NT2/D1 (cell line): ENCODE measurements at places on chromosomes 3 and 15.

DNA sequence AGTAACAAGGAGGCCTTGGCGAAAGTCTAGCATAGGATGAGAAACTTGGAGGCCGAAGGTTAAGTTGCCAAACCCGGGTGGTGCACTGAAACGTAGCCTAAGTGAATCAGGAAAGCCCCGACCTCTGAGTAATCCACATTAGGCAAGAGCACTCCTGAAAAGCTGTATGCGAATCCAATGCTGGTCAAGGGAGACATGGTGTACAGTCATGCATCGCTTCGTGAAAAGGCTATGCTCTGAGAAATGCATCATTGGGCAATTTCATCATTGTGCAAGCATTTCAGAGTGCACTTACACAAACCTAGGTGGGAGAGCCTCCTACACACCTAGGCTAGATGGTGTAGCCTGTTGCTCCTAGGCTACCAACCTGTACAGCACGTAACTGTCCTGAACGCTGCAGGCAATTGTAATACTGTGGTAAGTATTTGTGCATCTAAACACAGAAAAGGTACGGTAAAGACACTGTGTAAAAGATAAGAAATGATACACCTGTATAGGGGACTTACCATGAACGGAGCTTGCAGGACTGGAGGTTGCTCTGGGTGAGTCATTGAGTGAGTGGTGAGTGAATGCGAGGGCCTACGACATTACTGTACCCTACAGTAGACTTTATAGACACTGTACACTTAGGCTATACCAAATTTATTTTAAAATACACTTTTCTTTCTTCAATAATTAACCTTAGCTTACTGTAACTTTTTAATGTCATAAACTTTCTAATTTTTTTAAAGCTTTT is 222.5 kb downstream of the SHQ1 start:
- DNase-seq, result no peak

DNA sequence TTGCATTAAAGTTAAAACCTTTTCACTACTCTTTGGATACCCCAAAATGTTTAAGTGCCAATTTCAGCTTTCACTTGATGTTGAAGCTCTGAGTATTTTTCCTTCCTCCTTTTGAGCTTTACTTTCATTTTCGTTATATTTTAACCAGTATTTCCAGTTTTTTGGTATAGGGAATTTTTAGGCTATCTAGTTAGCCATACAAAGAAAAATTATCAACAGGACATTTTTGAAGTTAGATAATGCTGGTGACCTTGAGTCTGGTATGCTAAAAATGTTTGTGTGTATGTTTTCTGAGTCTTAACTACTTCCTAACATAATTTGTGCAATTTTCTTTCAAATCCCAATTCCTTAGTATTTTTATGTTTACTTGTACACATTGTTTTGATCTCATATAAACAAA is 284.8 kb downstream of the OTOL1 start:
- no peak for DNase-seq

DNA sequence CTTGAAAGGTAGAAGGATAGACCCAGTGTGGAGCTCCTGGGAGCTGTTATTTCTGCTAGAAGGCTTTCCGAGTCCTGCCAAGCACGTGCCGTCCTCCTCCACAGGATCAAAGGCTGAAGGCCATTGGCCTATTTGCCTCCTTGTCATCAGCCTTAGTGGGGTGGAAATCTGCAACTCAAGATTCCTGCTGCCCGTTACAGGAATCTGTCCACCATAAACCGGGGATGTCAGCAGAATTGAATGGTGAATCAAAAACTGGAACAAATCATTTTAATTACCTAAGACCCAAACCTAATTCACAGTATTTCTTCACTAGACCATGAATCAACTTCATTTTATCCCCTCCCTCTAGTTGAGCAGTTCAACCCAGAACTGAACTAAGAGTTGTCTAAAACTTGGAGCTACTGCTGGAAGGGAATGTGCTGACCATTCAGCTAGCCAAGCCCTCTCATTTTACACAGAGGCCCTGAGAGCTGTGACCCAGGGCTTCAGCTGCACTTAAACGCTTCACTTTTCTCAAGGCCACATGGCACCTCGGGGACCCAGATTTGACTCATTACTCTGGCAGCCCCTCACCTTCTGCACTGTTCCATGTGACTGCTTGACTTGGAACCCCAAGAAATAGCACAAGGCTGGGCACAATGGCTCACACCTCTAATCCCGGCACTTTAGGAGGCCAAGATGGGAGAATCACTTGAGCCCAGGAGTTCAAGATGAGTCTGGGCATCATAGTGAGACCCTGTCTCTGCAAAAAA is 36.8 kb upstream of the KIF23 start:
- DNase-seq, result no peak

DNA sequence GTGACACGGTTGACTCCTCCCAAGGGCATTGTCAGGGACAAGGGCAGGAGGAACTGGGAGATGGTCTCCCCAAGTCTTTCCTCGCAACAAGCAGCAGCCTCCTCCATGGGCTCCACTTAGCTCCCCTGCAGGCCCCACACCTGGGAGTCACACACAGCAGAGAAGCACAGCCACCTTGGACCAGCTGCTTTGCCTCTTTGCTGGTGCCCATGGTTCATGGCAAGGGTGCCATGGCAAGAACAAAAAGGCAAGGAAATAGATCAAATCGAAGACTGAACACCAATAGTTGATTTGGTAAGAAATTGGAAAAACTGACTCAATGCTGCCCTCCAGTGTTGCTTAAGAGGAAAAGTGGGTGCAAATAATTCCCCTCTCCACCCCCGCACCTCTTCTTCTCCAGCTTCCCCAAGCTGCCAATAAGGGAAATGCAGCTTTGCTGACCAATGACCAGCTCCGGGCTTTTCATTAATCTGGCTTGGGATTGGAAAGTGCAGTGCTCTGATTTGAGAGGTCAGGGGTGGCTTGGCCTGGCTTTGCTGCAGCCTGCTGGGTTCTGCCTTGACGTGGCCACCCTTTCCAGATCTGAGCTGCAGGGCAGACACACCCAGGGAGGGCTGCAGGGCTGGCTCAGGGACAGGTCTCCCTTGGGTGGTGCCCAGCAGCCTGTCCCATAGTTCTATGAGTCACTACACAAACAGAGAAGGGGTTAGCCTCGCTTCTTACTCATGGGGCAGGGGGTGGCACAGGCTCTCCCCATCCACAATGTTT is 162.0 kb downstream of the KLF13 start:
- DNase-seq, result peak; percentile 59

DNA sequence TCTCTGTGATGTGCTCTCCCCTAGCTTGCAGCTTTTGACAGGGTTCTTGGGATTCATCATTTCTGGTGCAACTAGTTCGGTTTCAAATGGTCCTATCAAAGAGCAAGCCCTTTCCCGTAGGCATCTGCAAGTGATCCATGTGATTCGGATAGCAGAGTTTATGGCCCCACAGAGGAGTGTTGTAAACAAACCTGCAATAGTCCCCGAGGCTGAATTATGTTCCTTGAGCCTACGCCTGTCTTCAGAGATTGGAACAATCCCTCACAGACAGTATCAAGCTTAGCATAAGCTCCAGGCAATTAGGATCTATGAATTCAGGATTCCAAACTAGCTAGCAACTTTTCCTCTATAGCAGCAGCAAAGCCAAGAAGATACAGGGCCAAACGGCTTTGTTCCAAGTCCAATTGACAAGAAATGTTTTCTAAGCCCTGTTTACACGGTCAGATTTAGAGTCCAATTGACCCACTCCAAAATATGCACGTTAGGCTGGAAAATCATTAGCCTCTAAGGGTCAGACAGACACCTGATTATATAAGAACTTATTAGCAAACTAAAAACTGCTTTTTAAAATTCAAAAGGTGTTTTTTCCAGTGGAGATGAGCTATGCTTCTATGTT is 24.8 kb downstream of the LNP1 start:
- no peak for DNase-seq

DNA sequence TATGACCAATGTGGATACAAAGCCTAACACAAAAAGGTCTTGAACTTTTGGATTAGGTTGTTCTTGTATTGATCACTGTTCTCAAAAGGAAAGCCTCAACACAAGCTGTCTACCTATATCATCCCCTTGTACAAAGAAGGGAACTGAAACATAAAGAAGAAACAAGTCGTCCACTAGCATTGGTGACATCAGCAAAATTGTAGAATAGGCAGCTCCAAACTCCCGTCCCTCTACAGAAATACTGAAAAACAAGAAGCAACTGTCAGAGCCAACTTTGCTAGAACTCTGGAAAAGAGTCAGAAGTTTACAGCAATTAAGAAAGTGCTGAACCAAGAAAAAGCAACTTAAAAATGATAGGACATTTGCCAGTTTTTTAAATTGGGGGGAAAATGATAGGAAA is 7.5 kb upstream of the NR1I2 start:
- no peak for DNase-seq

DNA sequence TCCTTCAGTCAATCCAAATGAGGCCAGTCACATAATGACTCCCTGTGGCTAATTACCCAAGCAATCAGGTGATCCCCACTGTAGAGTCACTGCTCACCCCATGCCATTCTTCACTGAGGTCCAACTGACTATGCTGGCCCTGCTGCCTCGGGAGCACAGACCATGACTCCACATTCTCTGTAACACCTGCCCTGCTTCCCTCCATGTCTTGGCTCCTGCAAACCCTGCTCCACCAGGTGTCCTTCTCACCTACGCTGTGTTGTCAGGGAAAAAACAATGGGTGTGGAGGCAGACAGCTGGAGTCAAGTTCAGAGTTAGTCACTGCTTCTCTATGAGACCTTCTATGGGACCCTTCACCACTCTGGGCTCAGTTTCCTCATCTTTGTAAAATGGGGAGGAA is 6.1 kb upstream of the SFMBT1 start:
- no peak for DNase-seq

- no peak for DNase-seq
These were observed 1094.9 kb upstream of the EPHA6 start for GRCh38 chr3:95719481-95719880.

GRCh38 chr3:59733041-59733809 is 683.4 kb upstream of the CFAP20DC start:
- no peak for DNase-seq

- no peak for DNase-seq
These were observed 333.4 kb downstream of the THSD4 start for GRCh38 chr15:71448688-71449114.

- DNase-seq, result no peak
These were observed 46.9 kb upstream of the FGD5 start for GRCh38 chr3:14771593-14772497.

DNA sequence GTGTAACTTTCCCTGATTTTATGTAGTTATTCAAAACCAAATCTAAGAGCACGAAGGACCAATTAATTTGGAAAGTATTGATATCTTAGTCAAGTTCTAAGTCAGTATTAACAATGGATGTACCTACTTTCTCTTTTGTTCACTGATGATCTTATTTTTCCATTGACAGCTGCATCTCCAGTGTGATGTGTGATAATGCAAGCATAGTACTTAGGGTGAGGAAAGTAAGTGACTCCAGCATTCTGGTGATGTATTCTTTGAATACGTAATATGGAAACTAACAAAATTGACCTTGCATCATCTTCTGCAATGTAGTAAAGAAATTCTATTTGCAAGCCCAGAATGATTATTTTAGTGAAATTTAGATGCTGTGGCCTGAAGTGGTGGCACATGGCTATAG is 22.4 kb downstream of the FBXW12 start:
- no peak for DNase-seq

DNA sequence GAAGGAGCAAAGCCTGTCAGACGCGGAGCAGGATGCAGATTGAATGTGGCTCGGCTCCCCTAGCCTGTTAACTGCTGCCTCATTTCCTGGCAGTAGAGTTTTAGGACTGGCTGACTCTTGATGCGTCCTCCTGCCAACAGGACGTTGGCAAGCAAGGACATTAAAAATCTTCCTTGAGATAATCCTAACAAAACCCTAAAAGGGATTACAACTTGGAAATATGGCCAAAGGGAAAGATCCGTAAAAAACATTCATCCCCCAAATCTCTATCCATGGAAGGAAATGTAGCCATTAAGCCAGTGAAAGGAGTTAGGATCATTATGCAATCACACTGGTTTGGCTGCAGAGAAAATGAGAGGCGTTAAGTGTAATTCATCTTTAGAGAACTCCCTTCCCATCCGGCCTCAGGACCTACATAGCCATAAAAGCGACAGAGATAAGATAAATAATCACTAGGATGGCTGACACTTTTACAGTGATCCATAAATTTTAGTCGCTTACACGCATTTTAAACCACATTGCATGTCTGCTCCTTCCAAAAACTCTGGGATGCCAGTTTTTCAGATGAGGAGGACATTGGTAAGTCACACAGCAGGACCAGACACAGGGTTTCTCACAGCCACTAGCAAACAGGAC is 44.5 kb upstream of the C3orf80 start:
- no peak for DNase-seq

DNA sequence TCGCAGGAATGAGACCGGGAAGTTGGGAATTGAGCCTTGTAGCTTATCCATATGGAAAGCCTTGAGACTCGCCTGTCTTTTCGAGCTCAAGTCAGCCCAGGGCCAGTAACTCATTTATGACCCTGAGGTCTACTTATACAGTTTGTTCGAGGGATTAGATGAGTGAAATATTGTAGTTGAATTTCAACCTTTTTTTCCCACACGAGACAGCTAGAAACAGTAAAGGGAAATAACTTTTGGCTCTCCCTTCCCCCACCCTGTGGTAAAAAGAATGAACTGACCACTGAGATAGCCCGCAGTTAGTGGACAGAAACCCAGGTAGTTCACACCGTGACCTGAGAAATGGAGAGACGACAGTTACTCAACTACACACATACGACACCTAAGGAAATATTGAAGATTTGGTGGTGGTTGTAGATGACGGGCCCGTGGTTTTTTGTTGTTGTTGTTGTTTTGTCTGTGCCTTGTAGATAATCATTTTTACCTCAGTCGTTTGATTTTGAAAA is 841 bp downstream of the EIF3J start:
- DNase-seq, result no peak
